Right renal pelvis (tissue), 4 donors: ENCODE measurements at places on chromosomes 5 and 9. TPM values are rescaled to one million over a fixed set of nuclear protein-coding genes. Genes with fewer than 3 reads are reported as not detected.

- DNase-seq = no peak
Observed at GRCh38 chr5:9830184-9830583, 200.0 kb upstream of the TAS2R1 start.

Gene NR5A1
- 0.06 TPM for polyA plus RNA-seq

DNA sequence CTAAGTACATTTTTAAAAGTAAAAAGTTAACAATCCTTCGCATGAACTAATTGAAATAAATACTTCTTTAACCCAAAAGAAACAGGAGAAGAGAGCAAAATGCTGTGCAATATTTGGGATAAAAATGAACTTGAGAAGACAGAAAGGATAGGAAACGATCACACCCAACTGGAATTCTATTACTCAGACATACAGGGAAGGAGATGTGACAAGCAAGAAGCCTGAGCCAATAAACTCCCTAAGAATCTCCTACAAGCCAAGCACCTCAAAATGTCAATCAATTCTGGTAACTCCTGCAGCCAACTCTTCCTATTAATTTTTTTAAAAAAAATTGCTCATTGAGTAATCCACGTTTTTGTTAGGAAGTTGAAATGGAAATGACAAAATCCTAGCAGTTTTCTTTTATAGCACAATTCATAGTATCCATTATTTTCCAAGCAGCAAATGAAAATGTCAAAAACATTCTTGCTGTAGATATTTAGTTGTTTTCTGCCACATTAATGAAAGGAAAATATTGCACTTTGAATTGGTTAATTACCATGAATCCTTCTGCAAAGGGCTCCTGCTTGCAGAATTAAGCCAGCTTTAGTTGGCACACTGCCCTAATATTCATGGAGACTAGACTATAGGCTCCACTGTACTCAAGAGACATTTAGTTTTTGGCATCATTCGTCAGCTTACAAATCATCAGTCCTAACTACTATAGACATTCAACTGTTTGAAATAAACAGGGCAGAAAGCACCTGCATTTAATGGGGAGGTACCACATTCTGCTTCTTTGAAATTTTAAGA is 89.0 kb downstream of the RFX3 start:
- no peak for DNase-seq

Gene PTPN3
- 42.9 TPM for polyA plus RNA-seq

Gene DOCK8
- 12.2 TPM for polyA plus RNA-seq

- no peak for DNase-seq
Observed at GRCh38 chr5:5199495-5199894, 59.4 kb downstream of the ADAMTS16 start.

GRCh38 chr9:68983008-68983411 is 30.9 kb downstream of the PRKACG start:
- DNase-seq = no peak
